ENCODE measurements at places on chromosomes 3 and 15. TPM values are rescaled to one million over a fixed set of nuclear protein-coding genes. Genes with fewer than 3 reads are reported as not detected.
A peak's percentile ranks its signal among the peaks of the same experiment; 100 is the strongest.

The SQOR gene
- total RNA-seq, result 4.8 TPM

The AQP9 gene
- 4.6 TPM for total RNA-seq

The PLIN1 gene
- total RNA-seq, result 6.6 TPM

DNA sequence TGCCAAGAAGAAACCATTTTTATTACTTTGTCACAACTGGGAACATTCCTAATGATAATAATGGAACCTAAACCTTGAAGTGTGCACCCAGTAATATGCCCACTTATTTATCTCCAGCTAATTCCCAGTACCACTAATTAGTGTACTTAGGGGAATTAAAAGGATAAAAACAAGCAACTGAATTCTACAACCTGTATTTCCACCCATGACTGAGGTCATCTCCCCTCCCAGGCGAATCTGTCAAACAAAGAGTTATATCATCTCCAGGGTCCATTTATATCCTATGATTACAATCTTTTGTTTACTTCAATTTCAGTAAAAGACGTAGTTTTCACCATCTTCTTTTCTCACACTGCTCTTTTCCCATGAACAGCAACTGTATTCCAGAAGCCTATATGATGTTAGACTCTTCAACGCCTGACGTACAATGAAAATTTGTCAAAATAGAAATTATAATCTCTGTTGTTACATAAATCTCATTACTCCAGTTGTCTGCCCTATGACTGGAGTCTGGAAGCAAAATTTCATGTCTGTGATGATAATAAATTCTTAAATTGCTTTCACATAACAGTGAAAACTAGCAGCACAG, 177.6 kb downstream of the GOLIM4 start:
- DNase-seq, result no peak

- DNase-seq, result no peak
Measured at GRCh38 chr15:39232512-39232911, 348.4 kb upstream of the THBS1 start.

DNA sequence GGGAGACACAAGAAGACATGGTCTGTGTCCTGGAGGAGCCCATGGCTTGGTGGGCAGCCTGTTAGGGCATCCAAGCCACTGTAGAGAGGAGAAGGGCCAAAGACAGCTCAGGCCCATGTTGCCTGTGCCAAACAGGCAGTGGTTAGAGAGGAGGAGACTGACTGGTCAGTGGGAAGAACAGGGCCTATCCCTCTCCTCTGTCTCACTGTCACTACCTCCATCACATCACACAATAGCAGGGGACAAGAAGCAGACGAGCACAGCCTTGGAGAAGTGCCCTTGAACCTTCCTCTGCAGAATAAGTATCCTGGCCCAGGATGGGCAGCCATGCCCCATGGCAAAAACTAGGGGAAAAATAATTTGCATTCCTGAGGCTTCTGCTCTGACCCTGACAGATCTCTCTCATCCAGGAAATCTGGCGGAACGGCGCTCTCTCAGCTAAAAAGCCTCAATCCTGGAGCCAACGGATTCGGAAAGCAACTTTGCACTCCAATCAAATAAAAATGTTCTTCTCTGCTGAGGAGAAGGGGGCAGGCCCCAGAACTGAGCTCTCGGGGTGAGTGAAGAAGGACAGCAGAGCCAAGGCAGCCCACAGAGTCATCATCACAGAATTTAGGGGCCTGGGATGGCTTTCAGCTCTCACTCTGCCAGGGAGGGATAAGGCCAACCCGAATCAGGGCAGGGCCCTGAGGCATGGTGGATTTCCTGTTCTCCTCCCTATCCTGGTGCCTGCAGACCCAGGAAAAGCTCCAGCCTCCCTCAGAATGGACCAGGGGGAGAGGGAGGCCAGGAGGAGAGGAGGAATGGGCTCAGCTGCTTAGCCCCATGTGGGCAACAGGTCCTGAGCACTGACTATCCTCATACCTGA, 1.6 kb downstream of the SHF start:
- DNase-seq, result no peak

DNA sequence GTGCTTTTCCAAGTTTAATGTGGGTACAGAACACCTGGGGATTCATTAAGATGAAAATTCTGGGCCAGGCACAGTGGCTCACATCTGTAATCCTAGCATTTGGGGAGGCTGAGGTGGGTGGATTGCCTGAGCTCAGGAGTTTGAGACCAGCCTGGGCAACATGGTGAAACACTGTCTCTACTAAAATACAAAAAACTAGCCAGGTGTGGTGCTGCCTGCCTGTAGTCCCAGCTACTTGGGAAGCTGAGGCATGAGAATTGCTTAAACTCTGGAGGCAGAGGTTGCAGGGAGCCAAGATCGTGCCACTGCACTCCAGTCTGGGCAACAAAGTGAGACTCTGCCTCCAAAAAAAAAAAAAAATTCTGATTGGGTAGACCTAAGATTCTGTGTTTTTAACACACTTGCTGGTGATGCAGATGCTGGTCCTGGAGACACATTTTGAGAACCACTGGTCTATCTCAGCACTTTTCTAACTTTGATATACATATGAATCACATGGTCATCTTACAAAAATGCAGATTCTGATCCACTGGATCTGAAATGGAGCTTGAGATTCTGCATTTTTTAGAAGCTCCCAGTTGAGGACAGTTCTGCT, 223.8 kb upstream of the SATB1 start:
- no peak for DNase-seq

DNA sequence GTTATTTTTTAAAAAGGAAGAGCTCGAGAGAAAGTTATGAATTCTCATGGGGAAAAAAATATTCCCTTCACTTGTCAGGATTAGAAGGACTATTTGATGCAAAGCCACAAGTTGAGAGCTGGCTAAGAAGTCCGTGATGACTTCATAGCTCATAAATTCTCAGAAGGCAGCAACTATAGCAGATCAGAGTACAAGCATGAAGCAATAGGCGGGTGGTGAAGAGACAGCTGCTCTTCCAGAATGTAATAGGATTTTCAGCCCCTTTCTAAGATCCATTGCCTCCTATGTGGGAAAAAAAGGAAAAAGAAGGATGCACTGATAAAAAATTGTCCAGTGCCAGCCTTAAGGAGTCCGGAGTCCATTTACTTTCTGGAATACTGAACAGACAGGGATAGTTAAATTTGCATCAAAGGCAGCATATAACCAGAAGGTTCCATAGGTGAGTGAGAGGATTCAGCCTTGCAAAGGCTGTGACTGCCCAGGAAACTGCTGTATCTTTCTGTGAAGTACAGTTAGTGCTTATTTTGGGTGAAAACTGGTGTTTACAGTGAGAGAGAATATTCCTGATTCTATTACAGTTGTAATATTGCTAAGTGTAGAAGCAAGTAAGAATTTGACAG, 929.5 kb upstream of the ALCAM start:
- no peak for DNase-seq

GRCh38 chr3:16132928-16133327, 41.6 kb upstream of the GALNT15 start:
- no peak for DNase-seq

- DNase-seq, result no peak
Measured at GRCh38 chr3:111915905-111916304, 56.8 kb downstream of the PHLDB2 start.

- DNase-seq, result no peak
Measured at GRCh38 chr3:64247991-64248646, 22.9 kb upstream of the PRICKLE2 start.

DNA sequence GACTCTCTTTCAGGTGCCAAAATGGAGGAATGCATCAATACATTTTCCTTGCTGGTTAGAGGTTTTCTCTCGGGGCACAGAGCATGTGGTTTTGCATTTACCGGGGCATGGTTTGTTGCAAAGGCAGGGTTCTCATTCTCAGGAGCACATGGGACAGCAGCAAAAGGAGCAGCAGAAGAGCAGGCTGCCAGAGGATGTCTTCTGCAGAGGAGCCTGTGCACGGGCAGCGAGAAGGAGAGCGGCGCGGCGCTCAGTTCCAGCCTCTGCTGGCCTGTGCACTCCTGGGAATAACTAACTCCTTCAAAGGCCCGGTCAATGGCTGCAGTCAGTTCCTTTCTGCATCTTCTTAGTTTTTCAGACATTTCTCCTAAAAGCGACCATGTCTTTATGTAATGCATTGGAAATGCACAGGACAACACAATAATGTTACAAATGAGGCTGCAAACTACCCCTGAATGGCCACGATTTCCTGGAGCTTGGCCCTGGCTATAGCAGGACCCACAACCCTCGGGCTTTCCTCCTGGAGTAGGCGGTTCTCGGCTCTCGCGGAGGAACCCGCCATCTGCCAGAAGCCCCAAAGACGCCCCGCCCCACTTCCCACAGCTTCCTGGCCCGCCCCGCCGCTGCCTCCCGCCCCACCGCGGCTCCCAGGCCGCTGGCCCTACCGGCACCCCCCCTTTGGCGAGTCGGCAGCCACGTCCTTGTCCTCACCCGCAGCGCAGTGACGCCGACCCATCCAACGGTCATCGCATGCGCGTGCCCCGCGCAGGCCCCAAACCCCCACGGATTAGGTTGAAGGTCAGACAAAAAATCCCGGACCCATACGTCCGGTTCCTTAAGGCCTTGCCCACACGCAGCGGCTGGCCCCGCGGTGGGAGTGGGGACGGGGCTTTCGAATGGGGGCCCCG, at the start of gene C3orf62:
Gene C3orf62 (minus strand): TSS at position 758 of the 908 bp plus-strand sequence. CDS start 360 bp downstream, at position 398.
- DNase-seq, result peak; percentile 85

All from dorsolateral prefrontal cortex (tissue), 122 donors.